ENCODE measurements at places on chromosomes 13 and 19.

GRCh38 chr13:69580255-69580654 lies 527.4 kb upstream of the ATXN8OS start:
- DNase-seq, result no peak

GRCh38 chr19:58182577-58182988 lies 278 bp upstream of the ZNF274 start:
- DNase-seq, result peak; percentile 94

- DNase-seq, result no peak
Observed at GRCh38 chr13:84430446-84430845, 548.2 kb upstream of the SLITRK1 start.

GRCh38 chr13:110509971-110510786 lies 51.3 kb downstream of the RAB20 start:
- DNase-seq, result no peak
